ENCODE measurements at places on chromosomes 6 and 20.

GRCh38 chr6:137518386-137518983, 24.3 kb upstream of the OLIG3 start:
- DNase-seq = no peak
- peaks cover 36% of the 10 kb centered on the region for H3K27me3 ChIP-seq
- no peak overlapping the region for H3K4me3 ChIP-seq

GRCh38 chr6:147003186-147003585, 201.0 kb upstream of the STXBP5 start:
- no peak overlapping the region for H3K27ac ChIP-seq
- DNase-seq = no peak
- no peak overlapping the region for H3K4me3 ChIP-seq
- no peaks in the 10 kb centered on the region for H3K4me1 ChIP-seq

DNA sequence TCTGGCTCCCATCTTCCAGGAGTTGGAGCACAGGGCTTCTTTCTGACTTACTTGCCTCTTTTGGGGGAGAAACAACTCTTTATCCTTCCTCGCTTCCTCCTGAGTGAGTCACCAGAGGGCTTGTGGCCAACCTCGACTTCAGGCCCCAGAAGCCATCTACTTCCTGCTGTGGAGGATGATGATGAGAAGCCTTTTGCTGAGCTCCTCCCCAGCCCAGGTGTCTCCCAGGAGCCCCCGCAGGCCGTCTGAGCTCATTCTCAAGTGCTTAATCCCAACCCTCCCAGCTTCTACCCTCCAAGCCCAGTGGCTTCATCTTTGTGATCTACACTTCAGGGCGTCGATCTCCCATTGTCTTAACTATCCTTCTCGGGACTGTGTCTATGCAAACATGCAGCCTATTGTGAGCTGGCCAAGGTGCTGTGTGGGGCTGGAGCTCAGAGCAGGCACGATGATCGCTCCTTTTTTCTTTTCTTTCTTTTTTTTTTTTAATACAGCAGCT, 27.9 kb downstream of the SDCBP2 start:
- peak; percentile 61 for DNase-seq
- H3K4me3 ChIP-seq = peak overlapping the region; percentile 87
- peak overlapping the region; percentile 90 for H3K27ac ChIP-seq
- peaks cover 49% of the 10 kb centered on the region for H3K4me1 ChIP-seq
- peaks cover 10% of the 10 kb centered on the region for H3K36me3 ChIP-seq

- no peaks in the 10 kb centered on the region for H3K36me3 ChIP-seq
- no peak overlapping the region for H3K4me3 ChIP-seq
- no peaks in the 10 kb centered on the region for H3K27me3 ChIP-seq
- H3K4me1 ChIP-seq = no peaks in the 10 kb centered on the region
- H3K27ac ChIP-seq = no peak overlapping the region
- DNase-seq = no peak
Measured at GRCh38 chr6:82866446-82866845, 199.2 kb downstream of the UBE3D start.

DNA sequence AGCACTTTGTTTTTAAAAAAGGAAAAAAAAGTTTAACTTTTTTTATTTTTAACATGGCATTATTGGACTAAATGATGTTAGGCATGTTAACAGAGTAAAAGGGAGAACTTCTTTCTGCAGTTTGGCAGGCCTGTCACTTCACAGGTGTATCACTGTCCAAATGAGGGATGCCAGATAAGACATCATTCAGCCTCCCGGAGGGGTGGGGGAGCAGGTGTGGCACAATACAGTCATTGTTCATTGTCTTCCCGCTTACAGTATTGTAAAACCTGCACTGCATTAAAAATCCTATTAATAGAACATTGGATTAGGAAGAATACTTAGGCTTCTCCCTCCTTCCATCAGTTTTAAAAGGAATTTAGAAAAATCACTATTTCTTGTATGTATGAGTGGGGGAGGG, 80.7 kb downstream of the CARMIL1 start:
- no peaks in the 10 kb centered on the region for H3K27me3 ChIP-seq
- no peak overlapping the region for H3K4me3 ChIP-seq
- DNase-seq = no peak

DNA sequence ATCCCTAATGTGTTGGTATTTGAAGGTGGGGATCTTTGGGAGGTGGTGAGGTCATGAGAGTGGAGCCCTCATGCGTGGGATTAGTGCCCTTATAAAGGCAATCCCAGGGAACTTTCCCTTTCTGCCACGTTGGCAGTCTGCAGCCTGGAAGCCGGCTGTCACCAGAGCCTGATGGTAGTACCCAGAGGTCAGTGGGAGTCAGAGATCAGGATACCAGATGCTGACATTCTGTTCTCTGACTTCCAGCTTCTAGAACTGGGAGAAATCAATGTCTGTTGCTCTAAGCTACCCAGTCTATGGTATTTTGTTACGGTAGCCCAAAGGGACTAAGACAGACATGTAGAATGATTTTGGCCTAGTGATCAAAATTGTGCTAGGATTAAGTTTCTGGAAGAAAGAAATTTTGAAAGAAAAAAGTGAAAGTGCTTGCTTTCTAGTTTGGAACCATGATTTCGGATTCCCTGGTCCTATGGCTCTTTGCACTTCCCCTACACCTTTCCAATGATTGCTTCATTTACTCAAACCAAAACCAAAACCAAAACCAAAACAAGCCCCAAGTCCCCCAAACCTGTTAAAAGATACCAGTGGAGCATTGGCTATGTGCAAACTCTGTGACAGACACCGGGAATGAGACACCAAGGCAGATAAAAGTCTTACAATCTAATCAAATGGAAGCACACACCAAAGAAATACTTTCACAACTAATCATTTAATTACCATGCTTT, 173.7 kb upstream of the ZNF217 start:
- H3K27me3 ChIP-seq = no peaks in the 10 kb centered on the region
- no peaks in the 10 kb centered on the region for H3K36me3 ChIP-seq
- peaks cover 12% of the 10 kb centered on the region for H3K4me1 ChIP-seq

GRCh38 chr20:46897328-46897880, 2.8 kb downstream of the EYA2 start:
- DNase-seq = no peak
- no peak overlapping the region for H3K4me3 ChIP-seq
- no peak overlapping the region for H3K27ac ChIP-seq
- no peaks in the 10 kb centered on the region for H3K36me3 ChIP-seq

GRCh38 chr20:63274381-63275228, 2.0 kb downstream of the ARFGAP1 start:
- peak overlapping the region; percentile 72 for H3K27ac ChIP-seq
- no peak for DNase-seq
- no peaks in the 10 kb centered on the region for H3K36me3 ChIP-seq
- no peaks in the 10 kb centered on the region for H3K27me3 ChIP-seq
- H3K4me1 ChIP-seq = peaks cover 24% of the 10 kb centered on the region
- H3K4me3 ChIP-seq = peak overlapping the region; percentile 72

GRCh38 chr6:136149311-136149710, 100.8 kb downstream of the MTFR2 start:
- DNase-seq = no peak
- no peaks in the 10 kb centered on the region for H3K27me3 ChIP-seq
- H3K4me3 ChIP-seq = no peak overlapping the region
- H3K4me1 ChIP-seq = no peaks in the 10 kb centered on the region
- H3K36me3 ChIP-seq = no peaks in the 10 kb centered on the region

GRCh38 chr6:166688901-166689300, 61.9 kb upstream of the RPS6KA2 start:
- H3K4me1 ChIP-seq = no peaks in the 10 kb centered on the region
- H3K36me3 ChIP-seq = no peaks in the 10 kb centered on the region
- H3K4me3 ChIP-seq = no peak overlapping the region
- DNase-seq = no peak

GRCh38 chr6:37077191-37077904, 71.9 kb downstream of the FGD2 start:
- H3K4me1 ChIP-seq = peaks cover 4% of the 10 kb centered on the region
- peak overlapping the region; percentile 60 for H3K27ac ChIP-seq
- no peak for DNase-seq
- no peak overlapping the region for H3K4me3 ChIP-seq
- no peaks in the 10 kb centered on the region for H3K27me3 ChIP-seq

GRCh38 chr20:42986143-42986773, 203.4 kb downstream of the PTPRT start:
- no peak overlapping the region for H3K4me3 ChIP-seq
- no peak overlapping the region for H3K27ac ChIP-seq
- DNase-seq = no peak
- no peaks in the 10 kb centered on the region for H3K4me1 ChIP-seq
- peaks cover 7% of the 10 kb centered on the region for H3K27me3 ChIP-seq
- H3K36me3 ChIP-seq = no peaks in the 10 kb centered on the region

DNA sequence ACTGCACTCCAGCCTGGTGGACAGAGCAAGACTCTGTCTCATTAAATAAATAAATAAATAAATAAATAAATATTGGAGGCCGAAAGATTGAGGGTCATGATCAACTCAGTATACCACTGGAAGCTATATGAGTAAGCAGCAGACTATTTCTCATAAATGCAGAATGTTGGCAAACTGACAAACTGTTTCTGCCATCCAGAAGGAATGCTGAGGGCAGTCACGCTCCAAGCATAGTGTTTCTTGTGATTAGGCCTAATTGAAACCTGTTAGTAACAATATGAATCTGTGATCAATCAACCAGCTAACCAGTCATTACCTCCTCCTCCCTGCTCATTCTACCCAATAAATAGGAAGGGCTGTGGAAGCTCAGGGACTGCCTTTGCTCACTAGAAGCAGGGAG, 15.2 kb upstream of the KCNK15 start:
- no peaks in the 10 kb centered on the region for H3K36me3 ChIP-seq
- H3K4me1 ChIP-seq = peaks cover 4% of the 10 kb centered on the region
- no peak for DNase-seq

- peaks cover 6% of the 10 kb centered on the region for H3K4me1 ChIP-seq
- H3K27me3 ChIP-seq = peaks cover 5% of the 10 kb centered on the region
- no peak overlapping the region for H3K27ac ChIP-seq
- no peaks in the 10 kb centered on the region for H3K36me3 ChIP-seq
- no peak for DNase-seq
Measured at GRCh38 chr6:140105857-140106256, 731.4 kb upstream of the CITED2 start.

GRCh38 chr6:25627001-25627400, 25.0 kb upstream of the SCGN start:
- no peak for DNase-seq
- H3K4me3 ChIP-seq = no peak overlapping the region
- H3K36me3 ChIP-seq = no peaks in the 10 kb centered on the region

- DNase-seq = no peak
- H3K4me3 ChIP-seq = no peak overlapping the region
- H3K4me1 ChIP-seq = peaks cover 8% of the 10 kb centered on the region
- no peak overlapping the region for H3K27ac ChIP-seq
- H3K27me3 ChIP-seq = no peaks in the 10 kb centered on the region
Measured at GRCh38 chr6:44771647-44772415, 384.3 kb downstream of the CDC5L start.

DNA sequence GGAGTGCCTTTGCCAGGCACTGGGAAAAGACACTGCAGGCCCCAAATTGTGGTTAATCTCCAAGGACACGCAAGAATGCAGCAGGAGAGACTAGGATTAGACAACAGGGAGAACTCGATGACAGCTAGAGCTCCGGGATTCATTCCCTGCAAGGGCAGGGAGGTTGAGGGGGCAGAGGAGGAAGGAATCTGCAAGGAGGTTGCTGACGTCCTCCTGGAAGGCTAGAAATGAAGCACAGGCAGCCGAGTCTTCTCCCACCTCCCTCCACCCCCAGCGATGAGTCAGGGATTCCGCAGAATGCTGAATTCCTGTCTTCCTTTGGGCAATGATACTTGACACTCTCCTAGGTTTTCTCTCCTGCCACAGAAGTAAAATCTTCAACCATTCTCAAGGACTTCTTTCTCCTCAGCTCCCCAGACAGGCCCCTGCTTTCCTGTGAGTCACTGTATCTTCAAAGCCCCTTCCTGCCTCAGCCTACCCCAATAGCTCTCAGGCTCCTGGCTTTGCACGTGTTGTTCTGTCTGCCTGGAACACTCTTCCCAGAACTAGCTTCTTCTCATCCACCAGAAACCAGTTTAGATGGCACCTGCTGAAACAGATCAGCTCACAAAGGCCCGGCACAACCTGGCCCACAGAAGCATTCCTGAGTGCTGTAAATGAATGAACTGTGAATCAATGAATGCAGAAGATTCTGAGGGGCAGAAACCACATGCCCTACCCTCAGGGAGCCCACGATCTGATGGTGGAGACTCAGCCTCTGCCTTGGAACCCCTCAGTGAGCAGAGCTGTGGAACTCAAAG, 85.6 kb downstream of the MRPL14 start:
- no peak for DNase-seq
- peaks cover 3% of the 10 kb centered on the region for H3K27me3 ChIP-seq
- no peaks in the 10 kb centered on the region for H3K4me1 ChIP-seq
- H3K4me3 ChIP-seq = no peak overlapping the region
- no peaks in the 10 kb centered on the region for H3K36me3 ChIP-seq
- H3K27ac ChIP-seq = no peak overlapping the region

- no peaks in the 10 kb centered on the region for H3K4me1 ChIP-seq
- H3K27me3 ChIP-seq = no peaks in the 10 kb centered on the region
- H3K36me3 ChIP-seq = peaks cover 29% of the 10 kb centered on the region
Measured at GRCh38 chr20:45957021-45957941, 14.7 kb downstream of the ZNF335 start.

- no peaks in the 10 kb centered on the region for H3K27me3 ChIP-seq
- H3K4me1 ChIP-seq = no peaks in the 10 kb centered on the region
- no peaks in the 10 kb centered on the region for H3K36me3 ChIP-seq
- no peak overlapping the region for H3K27ac ChIP-seq
Measured at GRCh38 chr20:62355516-62355877, 11.6 kb downstream of the LAMA5 start.
